Progenitor cell of endocrine pancreas (in vitro differentiated cells): ENCODE measurements at places on chromosomes 6 and 20. TPM values are rescaled to one million over a fixed set of nuclear protein-coding genes. Genes with fewer than 3 reads are reported as not detected.

Gene ORC3
- total RNA-seq = 30.1 and 31.6 TPM in 2 replicates

Gene UBE2C
- total RNA-seq = 63.9 and 69.0 TPM in 2 replicates

Gene PLEKHG1
- total RNA-seq = 38.8 and 42.2 TPM in 2 replicates

Gene PCED1A
- 81.1 and 89.2 TPM in 2 replicates for total RNA-seq

Gene NQO2
- total RNA-seq = 41.3 and 45.8 TPM in 2 replicates
